ENCODE measurements at places on chromosomes 7 and 10.

DNA sequence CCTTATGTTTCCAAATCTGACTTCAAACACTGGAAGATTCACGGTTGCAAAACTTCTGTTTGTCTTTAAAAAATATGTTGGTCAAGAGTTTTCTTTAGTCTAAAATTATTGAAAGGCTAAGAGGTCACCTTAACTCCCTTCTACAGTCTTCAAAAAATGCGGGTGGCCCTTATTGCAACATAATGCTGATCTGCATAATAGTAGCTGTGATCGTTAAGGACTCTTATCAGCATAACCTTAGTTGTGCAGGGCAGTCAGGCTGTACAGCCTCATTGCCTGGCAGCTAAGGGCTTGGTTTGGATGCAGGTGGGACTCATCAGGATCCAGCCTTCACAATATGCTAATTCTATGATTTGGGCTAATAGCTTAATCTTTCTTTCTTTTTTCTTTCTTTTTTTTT lies 15.0 kb downstream of the KIAA1217 start:
- no peak for DNase-seq

GRCh38 chr7:12221414-12221813 lies 10.3 kb downstream of the TMEM106B start:
- no peak for DNase-seq

DNA sequence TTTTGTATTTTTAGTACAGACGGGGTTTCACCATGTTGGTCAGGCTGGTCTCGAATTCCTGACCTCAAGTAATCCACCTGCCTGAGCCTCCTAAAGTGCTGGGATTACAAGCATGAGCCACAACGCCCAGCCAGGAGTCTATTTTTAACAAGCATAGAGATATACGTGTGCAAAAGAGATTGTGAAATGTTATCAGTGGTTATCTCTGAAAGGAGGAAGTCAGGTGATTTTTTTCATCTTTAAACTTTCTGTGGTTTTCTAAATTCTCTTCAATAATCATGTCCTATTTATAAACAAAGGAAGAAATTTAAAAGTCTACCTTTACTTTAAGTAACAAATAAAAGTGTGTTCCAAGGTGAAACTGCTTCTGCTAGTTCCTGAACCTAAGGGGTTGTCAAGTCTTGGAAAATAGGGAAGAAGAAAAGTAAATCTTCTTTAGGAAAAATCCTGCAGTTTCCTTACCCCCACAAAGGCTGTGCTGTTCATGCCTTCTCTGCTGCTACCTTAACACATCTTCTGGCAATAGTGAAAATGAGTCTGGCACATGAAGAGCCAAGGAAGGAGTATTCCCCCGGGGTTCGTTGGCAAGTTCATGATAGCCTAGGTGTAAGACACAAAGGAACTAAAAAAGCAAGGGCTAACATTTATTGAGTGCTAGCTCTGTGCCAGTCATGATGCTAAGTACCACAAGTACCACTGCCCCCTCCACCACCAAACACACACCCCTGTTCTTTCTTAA lies 51.1 kb downstream of the CYP26A1 start:
- no peak for DNase-seq

DNA sequence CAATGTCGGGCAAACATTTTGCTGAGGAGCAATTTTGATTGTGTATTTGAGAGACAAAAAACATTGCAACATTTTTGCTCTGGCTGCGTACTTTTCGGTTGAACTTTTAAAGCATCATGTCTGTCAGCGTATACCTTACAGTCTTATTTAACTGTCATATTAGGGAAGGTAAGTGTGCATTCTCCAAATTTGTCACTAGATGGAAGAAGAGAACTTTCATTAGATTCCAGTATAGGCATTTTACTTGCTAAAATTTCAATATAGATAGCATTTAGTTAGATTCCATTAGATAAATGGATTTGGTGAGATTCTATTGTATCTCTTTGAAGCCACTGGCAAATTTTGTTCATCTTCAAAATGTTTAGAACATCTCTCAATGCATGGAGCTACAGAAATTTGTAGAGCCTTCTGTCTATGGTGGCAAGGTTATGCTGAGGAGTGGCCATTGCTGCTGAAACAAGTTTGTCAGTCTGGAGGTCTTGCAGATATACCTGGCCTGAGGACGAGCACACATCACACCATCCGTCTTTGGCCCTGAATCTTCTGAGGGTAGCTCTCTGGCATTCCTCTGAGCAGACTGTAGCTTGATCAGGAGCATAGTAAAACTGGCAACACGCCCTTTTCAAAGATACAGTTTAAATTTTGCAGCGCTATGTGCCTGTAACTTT lies 437.5 kb upstream of the MBL2 start:
- peak; percentile 6 for DNase-seq

DNA sequence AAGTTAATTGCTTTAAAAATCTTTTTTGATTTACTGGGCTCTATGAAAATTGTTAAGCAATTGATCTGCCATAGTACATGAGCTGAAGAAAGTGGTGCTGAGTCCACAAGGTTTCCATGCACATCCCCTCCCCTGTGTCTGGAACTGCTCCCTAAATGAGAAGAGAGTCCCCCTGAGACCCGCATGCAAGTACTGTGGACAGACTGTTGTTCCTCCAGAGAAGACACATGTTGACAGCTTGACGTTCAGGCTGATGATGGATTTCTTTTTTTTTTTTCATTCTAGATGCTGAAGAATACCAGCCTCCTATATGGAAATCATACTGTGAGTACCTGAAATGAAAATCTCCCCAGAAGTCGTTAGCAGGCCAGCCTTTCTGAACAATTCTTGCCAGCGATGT lies 159.8 kb downstream of the CHN2 start:
- DNase-seq = no peak

DNA sequence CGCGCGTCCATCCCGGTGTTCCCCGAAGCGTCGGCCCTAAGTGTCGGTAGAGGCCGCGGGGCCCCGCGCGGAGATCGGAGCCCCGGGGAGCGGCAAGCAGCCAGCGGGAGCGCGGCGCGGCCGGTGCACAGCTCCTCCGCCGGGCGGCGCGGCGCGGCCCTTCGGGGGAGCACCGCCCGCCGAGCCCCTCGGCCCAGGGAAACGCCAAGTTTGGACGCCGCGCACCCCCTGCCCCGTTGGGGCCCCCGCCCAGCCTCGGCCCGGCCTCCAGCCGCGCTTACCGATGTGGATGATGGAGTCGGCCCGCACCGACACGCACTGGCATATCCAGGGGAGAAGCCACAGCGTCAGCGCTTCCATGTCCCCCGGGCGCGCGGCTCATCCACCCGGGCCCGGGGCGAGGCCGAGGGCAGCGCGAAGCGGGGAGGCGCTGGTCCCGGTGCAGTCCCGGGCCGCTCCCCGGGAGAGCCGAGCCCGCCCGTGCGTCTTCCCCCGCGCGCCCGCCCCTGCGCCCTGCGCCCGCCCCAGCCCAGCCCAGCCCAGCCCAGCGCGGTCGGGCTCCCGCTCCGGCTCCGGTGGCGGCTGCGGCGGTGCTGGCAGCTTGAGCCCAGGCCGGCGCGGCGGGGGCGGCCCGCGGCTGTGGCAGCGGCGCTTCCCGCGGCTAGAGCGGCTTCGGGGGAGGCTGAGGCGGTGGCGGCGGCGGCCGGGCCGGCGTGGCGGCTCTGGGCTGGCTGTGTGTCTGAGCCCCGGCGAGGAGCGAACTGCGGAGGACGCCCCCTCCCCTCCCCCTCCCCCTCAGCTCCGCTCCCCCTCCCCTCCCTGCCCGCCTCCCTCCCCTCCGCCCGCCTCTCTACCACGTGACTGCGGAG lies at the start of gene GRID1:
GRID1 (minus strand) TSS at position 763 of the 869 bp plus-strand sequence.
- peak; percentile 55 for DNase-seq

DNA sequence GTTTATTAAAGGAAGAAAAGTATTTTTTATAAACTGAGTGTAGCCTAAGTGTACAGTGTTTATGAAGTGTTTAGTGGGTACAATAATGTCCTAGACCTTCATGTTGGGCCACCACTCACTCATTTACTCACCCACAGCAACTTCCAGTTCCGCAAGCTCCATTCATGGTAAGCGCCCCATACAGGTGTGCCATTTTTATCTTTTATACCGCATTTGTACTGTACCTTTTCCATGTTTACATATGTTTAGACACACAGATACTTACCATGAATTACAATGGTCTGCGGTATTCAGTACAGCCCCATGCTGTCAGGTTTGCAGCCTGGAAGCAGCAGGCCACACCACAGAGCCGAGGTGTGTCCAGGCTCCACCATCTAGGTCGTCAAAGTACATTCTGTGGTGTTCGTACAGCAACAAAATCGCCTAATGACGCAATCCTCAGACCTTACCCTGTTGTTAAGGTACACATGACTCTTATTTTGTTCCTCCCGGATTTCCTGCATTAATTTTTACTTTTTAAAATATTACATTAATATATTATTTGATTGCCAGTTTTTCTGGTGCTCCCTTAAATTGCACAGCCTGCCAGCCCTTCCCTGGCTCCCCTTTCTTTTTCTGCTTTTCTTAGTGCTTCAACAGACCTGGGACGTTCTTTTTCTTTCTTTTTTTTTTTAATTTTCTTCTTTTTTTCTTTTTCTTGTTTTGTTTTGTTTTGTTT lies 881 bp upstream of the SSBP1 start:
- DNase-seq = peak; percentile 9

Measured in HuH-7 (cell line).